ENCODE measurements at places on chromosomes 12 and 14.

- no peak for DNase-seq
Observed at GRCh38 chr12:56213878-56214277, 7.8 kb downstream of the RNF41 start.

DNA sequence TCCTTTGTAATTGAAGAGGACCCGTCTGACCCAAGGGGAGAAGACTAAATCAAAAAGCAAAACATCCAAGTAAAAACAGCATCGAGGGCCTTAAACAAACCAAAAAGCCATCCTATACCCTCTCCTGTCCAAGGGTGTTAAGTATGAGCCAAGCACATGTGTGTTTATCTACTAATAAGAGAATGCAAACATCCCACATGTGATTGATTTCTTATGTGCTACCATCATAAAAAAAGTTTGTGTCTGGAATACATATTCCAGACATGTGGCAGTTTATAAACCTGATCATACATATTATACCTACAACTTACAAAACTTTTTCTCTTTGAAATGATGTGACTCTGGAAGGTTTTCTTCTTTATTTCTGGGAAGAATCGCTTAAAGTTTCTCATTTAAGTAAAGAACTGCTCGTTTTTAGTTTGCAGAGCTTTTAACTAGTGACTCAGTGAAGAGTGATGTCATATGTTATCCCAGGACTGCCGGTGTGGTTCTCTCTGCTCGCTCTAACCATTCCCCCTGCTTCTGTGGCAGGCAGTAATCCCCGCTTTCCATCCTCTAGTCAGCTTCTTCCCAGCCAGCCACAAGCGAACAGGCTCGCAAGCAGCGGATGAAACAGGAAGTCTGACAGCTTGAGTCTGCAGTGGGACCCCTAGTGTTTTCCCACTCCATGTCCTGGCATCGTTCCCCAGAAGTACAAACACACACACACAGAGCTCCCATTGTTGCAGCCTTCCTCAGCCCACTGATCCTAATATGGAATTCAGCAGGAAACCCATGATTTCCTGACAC lies 431 bp upstream of the RHOJ start:
- peak; percentile 99 for DNase-seq

- peak; percentile 34 for DNase-seq
Observed at GRCh38 chr14:32567543-32568384, 238.7 kb downstream of the AKAP6 start.

DNA sequence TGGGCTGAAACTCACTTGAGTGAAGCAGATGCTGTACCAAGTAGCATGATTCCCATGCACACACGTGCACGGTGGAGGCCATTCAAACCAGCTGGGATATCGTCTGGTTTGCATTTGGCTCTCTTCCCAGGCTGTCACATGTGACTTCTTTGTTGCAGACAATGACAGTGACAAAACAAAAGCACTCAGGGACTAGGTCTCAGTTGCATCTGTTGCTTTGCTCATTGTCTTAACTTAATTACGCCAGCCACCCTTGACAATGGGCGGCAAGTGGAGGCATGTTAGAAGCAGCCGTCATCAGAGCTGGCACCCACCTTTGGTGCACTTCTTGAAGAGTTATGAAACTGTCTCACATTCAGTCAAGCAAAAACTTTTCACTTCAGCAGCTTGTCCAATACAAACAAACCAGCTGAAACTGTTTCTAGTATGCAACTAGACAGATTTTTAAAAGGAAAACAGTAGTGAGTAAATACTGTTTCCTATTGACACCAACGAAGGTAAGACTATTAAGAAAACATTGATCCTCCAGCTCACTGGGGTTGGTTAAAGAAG lies 74.3 kb downstream of the IGF1 start:
- DNase-seq, result peak; percentile 7

- no peak for DNase-seq
Observed at GRCh38 chr12:52233462-52234207, 592 bp downstream of the KRT7 start.

- DNase-seq, result no peak
Observed at GRCh38 chr14:106372870-106373652, 846.7 kb downstream of the TMEM121 start.

- no peak for DNase-seq
Observed at GRCh38 chr14:85250414-85251189, 279.3 kb upstream of the FLRT2 start.

DNA sequence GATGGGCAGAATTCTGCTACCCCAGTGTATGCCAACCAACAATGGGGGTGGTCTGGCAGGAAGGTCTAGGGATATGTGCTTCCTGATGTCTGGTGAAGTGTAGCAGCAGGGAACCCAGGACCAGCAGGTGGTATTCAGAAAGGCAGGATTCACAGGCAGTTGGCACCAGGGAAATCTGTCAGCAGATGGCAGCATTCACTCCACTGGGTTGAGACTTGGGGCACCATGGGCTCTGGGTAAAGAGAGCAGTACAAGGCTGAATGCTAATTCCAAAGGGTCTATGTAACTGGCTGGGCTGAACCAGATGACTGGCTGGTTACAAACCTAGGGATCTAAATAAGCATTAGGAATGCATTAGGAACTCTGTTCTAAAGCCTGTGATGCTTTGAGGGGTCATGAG lies 466.9 kb upstream of the STXBP6 start:
- no peak for DNase-seq

GRCh38 chr12:132827763-132828703 lies 636 bp downstream of the GOLGA3 start:
- DNase-seq, result peak; percentile 72

DNA sequence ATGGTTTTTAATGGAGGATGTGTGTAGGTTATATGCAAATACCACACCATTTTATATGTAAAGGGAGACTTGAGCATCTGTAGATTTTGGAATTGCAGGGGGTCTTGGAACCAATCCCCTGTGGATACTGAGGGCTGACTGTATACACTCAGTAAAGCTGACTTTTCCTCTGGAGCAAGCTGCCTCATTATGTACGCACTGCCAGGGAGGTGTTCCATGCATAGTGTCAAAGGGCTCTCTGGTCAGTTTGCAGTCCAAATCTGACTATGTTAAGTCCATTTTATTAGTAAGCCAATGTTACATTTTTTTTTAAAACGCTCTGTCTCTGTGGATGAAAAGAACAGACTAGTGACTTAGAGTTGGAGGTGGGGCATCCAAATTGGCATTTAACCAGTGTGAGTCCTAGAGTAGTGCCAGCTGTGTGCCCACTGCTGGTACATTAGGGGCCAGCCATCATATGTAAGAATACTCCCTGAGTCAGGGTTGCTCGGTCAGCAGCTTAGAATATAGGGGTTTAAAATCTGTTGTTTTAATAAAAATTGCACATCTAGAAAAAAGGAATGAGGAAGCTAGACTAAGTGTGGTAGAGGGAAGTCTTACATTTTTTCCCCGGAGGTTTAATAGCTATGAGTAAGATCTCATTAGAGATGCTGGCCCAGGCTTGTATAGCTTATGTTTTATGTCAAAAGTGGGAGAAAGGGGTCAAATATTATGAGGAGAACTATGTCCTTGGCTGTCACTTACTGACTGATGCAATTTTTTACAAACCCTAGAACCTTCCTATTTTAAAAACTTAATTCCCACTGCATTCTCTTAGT lies 87.0 kb downstream of the TESC start:
- peak; percentile 70 for DNase-seq

GRCh38 chr12:120264904-120265472 lies 542 bp downstream of the PXN start:
- DNase-seq, result no peak

- no peak for DNase-seq
Observed at GRCh38 chr12:104657726-104658484, 201.2 kb downstream of the CHST11 start.

DNA sequence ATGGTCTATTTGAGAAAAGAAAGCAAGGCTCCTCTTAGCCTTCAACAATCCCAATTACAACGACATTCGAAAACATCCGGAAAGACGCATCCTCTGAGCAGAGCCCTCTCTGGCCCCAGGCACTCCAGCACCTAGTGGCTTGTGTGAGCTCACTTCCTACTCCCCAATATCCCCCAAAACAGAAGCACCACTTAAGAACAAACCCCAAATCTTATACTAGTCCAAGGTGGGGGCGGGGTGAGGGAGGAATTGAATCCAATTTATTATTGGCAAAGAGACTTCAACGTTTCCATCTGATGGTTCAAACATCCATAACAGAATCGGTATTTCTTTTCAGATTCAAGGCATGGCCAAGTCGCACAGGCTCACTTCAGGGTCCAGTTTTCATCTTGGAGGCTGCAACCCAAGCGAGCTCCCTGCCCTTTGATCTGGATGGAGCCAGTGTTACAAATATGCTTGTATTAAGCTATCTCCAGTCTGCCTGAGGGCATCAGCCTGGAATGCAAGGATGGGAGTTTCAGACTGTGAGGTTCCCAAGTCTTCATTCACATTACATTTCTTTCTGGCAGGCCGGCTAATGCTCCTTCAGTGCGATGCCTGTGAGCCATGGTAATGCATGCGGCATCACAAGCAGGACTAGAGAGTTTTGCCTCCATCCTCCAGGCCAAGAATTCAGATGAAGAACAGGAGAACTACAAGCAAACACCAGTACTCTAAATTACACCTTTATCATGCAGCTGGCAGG lies 132.5 kb upstream of the FOXN3 start:
- DNase-seq, result no peak

- peak; percentile 23 for DNase-seq
Observed at GRCh38 chr14:65070471-65070976, 31.8 kb downstream of the MAX start.

GRCh38 chr14:98138666-98139065 lies 1133.3 kb downstream of the BCL11B start:
- DNase-seq, result peak; percentile 35

GRCh38 chr14:100239211-100239839 lies 381 bp downstream of the YY1 start:
- no peak for DNase-seq

DNA sequence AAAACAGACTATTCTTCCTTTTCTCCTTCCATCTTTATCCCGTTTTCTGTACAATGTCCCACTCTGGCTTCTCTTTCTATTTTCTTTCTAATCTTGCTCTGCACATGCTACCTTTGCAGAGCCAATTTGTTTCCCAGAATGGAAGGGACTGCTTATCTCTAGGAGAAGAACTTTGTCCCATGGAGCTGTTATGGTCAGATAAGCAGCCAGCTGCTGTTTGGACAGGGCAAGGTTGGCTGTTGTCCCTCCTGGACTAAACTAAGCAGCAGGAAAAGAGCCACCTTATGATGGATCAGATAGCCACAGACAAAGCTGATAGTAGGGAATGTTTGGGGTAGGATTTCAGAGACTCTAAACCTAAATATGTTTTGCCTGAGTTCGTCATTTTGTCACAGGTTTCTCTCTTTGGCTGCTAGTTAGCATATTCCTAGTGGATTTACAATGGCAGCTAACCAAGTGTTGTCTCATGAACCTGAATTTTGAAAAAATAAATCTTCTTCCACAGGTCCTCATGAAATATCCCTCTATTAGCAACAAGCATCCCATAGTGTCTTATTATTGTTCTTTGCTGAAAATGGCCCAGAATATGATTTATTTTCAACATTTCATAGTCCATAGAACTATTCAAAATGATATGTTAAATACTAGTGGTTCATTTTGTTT lies 262.8 kb downstream of the SLC16A7 start:
- no peak for DNase-seq

GRCh38 chr14:75610834-75611233 lies 32.4 kb downstream of the FLVCR2 start:
- no peak for DNase-seq

DNA sequence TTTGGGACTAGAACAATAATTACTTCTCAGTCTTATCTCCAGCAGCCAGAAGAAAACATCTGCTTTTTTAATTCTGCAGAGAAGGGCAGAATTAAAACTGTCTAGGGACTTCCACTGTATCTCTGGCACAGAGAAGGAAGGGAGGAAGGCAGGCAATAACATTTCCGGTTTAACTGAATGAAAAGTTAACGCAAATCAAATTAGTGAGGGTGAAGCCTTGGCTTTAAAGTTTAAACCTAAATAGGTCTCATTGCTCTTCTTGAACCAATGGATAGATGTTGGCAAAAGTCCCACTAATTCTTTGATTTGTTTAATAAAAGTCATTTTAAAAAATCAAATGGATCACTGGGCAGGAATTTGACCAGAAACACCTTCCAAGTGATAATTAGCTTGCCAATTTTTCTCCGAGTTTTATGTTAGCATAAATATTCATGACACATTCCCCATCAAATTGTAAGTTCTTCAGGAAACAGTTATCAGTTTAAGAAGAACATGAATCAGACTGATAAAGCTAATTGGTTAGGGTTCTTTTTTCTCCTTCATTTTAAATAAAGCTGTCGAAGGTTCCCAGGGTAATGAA lies 181.9 kb downstream of the SLC15A5 start:
- DNase-seq, result no peak

DNA sequence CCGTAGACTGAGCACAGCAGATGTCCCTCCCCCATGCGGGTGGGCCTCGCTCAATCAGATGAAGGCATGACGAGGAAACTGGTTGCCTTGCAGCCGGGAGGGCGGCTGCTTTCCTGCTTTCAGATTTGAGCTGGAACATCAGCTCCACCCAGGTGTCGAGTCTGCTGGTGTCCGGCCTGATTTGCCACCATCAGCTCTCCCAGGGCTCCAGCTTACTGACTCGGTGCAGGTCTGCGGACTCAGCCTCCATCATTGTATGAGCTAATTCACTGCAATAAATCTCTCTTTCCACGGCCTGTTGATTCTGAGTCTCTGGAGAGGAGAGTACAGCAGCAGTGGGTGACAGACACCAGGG lies 156.2 kb downstream of the KIF26A start:
- no peak for DNase-seq
